ENCODE measurements at places on chromosomes 2 and 18.

DNA sequence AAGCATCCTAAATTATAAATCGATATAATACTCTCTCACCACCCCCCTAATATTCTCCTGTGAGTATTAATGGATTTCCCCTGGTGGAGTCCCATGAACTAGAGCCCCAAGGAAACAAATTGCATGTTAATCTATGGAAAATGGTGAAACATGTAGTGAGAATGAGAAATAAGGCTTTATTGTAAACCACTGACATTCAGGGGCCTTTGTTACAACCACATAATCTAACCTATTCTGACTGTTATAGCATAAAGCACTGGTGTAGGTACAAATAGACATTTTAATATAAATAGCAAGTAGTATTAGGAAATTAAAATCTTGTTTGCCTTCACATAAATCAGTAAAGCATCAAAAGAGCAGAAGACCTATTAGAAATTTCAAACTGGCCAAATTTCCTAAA, 65.3 kb upstream of the TLK1 start:
- DNase-seq, result no peak

GRCh38 chr2:123913143-123913735, 111.8 kb upstream of the CNTNAP5 start:
- DNase-seq, result no peak

DNA sequence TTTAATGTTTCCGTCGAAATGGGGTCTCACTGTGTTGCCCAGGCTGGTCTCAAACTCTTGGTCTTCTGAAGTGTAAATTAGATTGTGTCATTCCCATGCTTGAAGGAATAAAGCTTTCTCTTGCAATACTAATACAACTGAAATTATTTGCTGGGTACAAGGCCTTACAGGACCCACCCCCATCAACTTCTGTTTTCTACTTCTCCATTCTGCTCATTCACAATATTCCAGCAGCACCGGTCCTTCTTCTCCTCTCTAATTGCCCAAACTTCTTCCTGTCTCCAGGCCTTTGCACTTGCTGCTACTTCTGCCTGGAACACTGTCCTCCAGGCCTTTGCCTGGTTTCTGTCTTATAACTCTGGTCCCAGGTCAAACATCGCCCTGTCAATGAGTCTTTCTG, 73.8 kb downstream of the APOB start:
- DNase-seq, result no peak

- peak; percentile 52 for DNase-seq
Measured at GRCh38 chr2:232420463-232421188, 14.0 kb downstream of the ALPG start.

- no peak for DNase-seq
Measured at GRCh38 chr2:169739351-169739750, 5.7 kb downstream of the KLHL23 start.

DNA sequence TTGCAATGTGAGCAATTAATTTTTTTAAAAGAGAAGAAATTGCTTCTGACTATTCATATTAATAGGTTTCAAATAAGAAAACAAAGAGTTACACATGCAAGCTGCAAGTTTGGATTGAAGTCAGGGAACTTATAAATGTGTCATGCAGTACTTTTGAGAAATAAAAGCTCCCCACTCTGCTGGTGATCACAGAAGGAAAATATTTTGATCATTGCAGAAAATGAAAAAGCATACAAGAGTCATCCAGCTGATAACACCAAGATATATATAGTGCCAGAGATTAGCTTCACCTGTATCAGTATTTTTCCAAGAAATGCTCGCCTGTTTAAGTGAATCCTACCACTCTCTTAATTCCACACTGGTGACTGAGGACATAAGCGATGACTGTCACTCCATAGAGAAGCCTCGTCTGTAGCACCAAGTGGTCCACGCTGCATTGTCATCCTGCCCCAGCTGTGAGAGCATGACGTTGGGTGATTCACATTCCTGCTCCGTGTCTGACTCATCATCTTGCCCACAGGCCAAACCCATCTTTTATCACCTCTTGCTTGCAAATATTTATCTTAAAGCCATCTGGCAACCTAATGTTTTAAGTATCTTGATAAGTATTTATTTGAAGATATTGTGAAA, 178.0 kb downstream of the ASXL3 start:
- no peak for DNase-seq

- DNase-seq, result no peak
Measured at GRCh38 chr2:96163768-96164429, 18.7 kb upstream of the DUSP2 start.

- DNase-seq, result no peak
Measured at GRCh38 chr2:151097895-151098294, 163.8 kb downstream of the RBM43 start.

- no peak for DNase-seq
Measured at GRCh38 chr2:98696200-98696599, 34.7 kb downstream of the MGAT4A start.

DNA sequence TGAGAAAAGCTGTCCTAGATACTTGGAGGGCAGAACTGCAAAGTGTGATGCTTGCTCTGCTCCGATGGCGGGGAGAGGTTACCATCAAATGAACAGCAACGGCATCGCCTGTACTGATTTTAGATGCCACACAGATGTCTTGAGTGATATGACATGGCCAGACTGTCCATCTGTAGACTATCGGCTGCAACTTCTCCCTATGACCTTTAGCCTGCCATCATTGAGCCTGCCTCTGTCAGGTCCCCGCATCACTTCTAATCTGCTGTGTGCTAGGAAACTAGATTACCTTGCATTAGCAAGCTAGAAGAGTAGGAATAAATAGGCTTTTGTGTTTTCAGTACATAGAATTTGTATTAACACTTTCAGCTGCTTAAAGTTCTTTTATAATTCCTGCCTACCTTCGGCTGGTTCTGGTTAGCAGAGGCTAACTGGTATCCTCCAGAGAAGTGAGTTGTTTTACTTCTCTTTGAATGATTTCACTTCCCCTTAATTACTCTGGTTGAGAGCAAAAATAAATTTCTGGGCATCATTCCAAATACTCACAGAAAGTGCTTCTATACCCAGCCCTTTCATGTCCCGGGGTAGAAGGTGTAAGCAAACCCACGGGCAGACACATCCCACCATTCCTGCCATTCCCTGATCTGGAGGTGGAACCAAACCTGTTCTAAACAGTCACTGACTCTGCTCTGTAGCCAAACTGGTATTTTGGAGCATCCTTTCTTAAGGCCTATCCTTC, 24.0 kb downstream of the GAREM2 start:
- no peak for DNase-seq

DNA sequence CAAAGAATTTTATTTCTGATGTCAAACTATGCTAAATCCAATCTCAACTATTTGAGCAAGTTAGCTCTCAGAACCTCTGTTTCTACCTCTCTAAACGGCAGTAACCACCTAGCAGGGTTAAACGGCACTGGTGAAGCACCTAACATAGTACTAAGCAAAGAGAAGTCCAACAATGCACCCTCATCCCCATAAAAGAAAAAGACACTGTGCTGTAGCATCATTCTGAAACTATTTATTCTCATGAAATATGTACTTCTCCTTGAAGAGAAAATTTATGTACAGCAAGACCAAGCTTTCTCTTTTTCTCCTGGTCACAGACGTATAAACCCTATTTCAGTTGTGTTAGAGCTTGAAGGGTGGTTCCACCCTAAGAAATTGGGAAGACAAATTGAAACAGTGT, 4.8 kb downstream of the MEX3C start:
- DNase-seq, result no peak

GRCh38 chr2:172387361-172387760, 40.0 kb upstream of the ITGA6 start:
- DNase-seq, result no peak

GRCh38 chr2:11421863-11422490, 44.0 kb downstream of the E2F6 start:
- DNase-seq, result no peak

- no peak for DNase-seq
Measured at GRCh38 chr2:196544906-196545433, 94.5 kb upstream of the CCDC150 start.

GRCh38 chr2:69306393-69306821, 80.6 kb downstream of the GFPT1 start:
- DNase-seq, result no peak
